ENCODE measurements at places on chromosomes 3 and 15.

GRCh38 chr15:57507111-57507510 is 84.6 kb upstream of the MYZAP start:
- no peak for DNase-seq

DNA sequence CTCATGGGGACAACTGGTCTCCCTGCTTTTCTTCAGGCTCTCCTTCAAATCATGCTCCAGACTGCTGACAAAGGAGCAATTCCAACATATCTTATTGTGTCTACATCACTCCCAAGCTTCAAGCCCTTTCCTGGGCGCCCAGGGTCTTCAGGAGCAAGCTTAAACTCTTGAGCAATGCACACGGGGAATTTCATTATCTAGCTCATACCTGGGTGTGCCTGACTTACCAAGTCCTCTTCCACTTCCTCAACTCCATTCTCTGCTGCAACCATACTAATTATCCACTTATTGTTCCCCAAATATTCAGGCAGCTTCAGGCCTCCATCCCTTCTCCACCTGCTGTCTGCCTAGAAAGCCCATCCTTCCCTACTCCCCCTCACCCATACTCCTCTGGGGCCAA is 50.6 kb downstream of the B3GNT5 start:
- no peak for DNase-seq

DNA sequence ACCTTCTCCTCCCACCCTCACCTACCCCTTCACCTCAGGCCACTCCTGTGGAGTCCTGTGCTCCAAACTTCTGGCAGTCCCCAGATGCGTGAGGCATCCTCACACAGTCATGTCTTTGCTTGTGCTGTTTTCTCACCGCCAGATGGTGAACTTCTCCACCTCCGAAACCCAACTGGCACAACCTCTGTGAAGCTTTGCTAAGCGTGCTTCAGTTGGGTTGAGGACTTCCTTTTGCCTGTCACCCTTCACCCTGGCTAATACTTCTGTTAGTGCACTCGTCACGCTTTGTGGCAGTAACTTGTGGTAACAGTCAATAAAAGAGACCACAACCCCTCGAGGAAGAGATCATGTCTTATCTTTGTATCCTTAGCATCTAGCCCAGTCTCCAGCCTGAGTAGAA is 42.0 kb upstream of the SKOR1 start:
- no peak for DNase-seq

DNA sequence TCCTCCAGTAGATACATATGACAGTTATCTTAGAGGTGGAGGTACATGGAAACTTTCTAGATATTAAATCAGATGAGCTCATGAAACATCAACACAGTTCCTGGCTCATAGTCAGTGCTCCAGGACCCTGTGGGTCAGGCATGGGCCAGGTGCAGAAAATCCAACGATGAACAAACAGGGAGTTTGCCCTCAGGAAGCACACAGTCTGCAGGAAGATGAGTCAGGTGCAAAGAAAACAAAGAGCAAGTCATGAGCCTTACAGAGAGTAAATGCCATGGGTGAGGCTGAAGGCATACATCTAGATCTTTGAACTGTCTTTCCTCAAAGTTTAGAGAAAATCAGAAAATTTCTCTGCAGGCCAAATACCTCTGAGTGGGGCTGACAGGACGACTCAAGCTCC is 184.2 kb upstream of the TPM1 start:
- DNase-seq = no peak

DNA sequence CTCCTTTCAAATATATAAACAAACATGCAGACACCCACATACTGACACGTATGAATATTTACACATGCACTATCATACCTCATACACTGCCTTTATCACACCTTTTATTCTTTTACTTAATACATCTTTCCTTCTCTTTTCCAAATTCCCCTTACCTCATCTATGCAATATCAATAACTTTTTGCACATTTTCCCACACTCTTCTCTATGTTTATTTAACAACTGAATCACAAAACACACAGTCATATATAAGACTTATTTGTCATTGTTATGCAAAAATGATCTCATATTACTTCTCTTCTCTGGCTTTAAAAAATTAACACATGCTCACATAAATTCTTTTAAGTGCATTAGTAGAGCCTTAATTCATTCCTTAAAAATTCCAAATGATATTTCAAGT is 461.4 kb downstream of the DIPK2A start:
- no peak for DNase-seq

GRCh38 chr3:100518983-100519382 is 26.6 kb downstream of the TMEM45A start:
- no peak for DNase-seq

- no peak for DNase-seq
Observed at GRCh38 chr3:138450704-138451424, 16.4 kb downstream of the ESYT3 start.

DNA sequence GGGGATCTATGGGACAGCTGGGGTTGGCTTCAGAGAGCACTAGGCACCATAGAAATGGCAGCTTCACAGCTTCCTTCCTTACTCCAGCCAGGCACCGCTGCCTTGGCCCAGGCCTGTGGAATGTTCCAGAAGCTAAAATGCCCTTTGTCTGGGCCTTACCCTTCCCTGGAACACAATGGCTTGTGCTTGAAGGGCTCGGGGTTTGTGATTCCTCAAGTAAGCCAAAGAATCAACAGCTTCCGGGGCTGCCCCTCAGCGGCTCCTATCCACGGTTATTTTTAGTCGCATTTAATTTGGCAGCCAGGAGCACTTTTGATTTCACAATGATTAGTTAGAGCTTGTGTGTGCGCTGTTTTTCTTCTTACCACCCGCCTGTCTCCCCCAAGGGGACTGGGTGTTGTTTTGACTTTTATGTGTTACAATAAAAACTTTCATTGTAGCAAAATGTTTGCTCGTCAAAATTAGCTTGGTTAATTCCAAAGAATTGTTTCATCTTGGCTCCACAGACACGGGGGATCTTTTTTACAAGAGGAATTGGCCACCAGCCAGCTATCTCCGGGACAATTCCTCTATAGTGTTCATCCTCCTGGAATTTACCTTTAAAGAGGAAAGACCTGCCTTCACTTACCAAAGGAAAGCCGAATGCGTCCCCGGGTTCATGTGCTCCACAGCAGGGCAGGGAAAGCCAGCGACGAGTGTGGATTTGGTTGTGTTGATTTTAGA is 73.8 kb downstream of the TLE3 start:
- peak; percentile 51 for DNase-seq

GRCh38 chr3:128094295-128095151 is 29.1 kb downstream of the RUVBL1 start:
- no peak for DNase-seq

DNA sequence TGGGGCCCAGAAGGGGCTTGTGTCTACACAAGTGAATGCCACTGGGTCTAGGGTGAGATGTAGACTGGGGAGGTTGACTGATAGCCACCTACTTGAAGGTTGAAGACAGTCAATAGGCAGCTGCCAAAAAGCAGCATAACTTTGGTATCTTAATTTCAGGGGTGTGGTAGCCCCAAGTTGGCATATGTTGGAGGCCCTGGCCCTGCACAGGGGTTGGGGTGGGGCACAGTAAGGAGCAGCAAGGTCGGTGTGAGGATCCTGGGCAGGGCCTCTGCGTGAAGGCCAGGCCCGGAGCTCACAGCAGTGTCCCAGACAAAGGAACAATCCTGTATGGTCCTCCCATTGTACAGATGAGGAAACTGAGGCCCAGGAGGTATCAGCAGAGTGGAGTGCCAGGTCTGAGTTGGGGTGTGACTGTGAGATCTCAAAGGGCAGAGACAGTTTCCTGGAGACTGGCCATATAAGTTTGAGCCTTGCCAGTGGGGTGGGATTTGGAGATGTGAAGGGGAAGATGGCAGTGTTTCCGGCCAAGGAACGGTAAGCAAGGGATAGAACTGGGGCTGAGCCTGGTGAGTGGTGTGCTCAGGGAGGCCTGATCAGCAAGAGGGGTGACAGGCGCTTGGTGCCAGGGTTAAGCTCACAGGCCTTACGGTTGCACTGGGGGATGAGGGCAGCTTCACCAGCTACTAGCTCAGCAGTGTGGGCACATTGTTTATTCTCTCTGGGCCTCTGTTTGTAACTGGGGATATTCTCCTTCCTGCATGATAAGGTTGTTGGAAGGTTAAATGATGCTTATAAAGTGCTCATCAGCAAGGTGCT is 1.7 kb downstream of the KLHL40 start:
- no peak for DNase-seq

- DNase-seq = no peak
Observed at GRCh38 chr3:52403955-52404354, 40.9 kb downstream of the SEMA3G start.

DNA sequence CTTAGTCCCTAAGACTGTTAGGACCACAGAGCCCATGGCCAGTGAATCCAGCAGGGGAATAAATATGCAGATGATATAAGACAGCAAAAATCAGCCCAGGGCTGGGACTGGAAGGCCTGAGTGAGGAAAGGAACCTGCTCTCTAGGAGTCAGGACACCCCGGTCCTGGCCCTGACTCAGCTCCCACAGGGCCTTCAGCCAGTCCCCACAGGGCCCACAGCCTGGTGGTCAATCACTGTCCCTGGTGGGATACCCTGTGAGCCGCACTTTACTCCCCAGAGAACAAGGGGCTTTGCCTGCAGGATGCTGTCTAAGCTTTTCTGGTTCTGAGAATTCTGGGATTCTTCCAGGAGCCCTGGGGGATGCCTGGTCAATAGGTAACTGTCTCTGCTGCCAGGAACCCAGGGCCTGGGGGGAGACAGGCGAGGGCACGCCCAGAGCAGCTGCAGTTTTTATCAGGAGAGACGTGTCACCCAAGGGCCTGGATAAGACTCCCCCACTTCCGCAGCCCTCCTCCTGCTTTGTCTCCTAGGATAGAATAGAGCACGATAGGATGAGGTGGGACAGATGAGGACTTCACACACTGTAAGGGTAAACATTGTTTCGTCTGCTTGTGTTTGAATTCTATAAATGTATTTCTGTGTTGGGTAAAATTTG is 49.5 kb upstream of the MCF2L2 start:
- no peak for DNase-seq

DNA sequence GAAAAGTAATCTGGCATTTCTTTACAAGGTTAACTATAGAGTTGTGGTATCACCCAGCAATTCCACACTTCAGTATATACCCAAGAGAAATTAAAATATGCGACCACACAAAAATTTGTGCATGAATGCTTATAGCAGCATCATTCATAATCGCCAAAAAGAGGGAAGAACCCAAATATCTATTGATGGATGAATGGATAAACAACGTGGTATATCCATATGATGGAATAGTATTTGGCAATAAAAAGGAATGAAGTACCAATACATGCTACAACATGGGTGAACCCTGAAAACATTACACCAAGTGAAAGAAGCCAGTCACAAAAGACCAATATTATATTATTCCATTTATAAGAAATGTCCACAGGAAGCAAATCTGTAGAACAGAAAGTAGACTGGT is 8.6 kb upstream of the SKOR1 start:
- DNase-seq = no peak

DNA sequence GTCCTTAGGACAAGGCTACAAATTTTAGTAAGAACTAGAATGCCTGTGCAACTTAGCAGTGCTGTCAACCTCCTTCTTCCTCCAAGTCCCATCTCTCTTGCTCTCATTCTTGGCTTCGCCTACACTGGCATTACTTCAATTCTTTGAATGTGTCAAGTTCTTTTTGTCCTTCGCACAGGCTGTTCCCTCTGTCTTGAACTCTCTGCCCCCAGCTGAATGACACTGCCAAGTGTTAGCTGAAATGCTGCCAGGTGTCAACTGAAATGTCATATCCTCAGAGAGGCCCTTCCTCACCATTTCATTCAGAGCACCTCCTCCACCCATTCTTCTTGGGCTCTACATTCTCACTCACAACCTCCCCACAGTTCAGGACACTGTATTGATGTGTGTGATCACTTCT is 48.8 kb upstream of the PSMD6 start:
- DNase-seq = peak; percentile 46

GRCh38 chr3:108757404-108757982 is at the start of gene RETNLB:
TSS of gene RETNLB (minus strand) at chr3:108757410. CDS start at chr3:108757185, 225 bp downstream.
- DNase-seq = no peak

DNA sequence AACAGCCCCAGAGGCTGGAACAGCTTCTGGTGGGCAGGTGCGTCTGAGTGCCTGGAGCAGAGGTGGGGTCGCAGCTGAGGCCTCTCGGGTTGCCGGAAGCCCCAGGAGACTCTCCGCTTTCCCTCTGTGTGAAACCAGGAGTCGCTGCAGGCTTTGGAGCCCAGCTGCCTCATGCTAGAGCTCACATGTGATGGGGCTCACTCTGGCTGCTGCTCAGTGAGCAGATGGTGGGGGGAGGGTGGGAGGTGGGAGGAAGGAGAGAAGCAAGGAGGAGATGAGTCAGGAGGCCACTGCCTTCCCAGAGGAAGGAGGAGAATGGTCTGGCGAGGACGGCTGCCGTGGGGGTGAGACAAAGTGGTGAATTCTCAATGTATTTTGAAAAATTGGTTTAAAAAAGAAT is 290.1 kb upstream of the CHRNA7 start:
- peak; percentile 44 for DNase-seq

- DNase-seq = no peak
Observed at GRCh38 chr3:46993292-46993691, 13.8 kb downstream of the NBEAL2 start.

DNA sequence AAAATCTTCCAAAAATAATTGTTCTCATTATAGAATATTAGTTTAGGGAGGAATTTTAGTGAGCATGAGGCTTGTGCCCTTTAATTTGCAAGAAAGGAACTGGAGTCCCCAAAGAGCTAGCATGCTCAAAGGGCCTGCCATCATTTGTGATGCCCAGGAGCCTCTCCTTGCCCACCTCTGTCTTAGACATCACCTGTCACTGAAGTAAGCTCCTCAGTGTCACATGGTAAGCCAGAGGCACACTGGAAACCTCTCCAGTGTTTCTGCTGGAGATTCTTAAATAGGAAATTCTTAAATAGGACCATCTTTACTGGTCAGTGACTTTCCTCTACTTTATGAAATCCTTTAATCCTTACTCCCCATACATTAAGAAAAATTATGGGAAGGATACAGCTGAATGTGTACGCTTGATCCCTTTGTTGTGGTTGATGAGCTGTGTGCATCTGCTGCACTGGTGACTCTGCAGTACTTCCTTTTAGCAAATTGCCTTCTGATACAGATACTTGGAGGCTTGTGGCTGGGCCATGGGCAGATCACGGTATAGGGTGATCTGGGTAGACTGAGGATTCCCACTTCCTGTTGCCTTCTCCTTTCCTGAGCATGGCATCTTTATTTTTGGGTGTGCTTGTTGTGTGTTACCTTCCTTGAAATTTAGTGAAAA is 197.4 kb downstream of the KLHL25 start:
- DNase-seq = no peak

- DNase-seq = no peak
Observed at GRCh38 chr3:11024181-11024580, 31.6 kb downstream of the SLC6A1 start.

- DNase-seq = no peak
Observed at GRCh38 chr3:139074565-139075115, 29.9 kb upstream of the PRR23C start.

GRCh38 chr15:35102186-35102585 is 17.1 kb upstream of the NANOGP8 start:
- no peak for DNase-seq

GRCh38 chr3:99970198-99970597 is 144.1 kb downstream of the FILIP1L start:
- DNase-seq = no peak
